DMS53 (cell line): ENCODE measurements at places on chromosomes 16 and 17.
A peak's percentile ranks its signal among the peaks of the same experiment; 100 is the strongest.

DNA sequence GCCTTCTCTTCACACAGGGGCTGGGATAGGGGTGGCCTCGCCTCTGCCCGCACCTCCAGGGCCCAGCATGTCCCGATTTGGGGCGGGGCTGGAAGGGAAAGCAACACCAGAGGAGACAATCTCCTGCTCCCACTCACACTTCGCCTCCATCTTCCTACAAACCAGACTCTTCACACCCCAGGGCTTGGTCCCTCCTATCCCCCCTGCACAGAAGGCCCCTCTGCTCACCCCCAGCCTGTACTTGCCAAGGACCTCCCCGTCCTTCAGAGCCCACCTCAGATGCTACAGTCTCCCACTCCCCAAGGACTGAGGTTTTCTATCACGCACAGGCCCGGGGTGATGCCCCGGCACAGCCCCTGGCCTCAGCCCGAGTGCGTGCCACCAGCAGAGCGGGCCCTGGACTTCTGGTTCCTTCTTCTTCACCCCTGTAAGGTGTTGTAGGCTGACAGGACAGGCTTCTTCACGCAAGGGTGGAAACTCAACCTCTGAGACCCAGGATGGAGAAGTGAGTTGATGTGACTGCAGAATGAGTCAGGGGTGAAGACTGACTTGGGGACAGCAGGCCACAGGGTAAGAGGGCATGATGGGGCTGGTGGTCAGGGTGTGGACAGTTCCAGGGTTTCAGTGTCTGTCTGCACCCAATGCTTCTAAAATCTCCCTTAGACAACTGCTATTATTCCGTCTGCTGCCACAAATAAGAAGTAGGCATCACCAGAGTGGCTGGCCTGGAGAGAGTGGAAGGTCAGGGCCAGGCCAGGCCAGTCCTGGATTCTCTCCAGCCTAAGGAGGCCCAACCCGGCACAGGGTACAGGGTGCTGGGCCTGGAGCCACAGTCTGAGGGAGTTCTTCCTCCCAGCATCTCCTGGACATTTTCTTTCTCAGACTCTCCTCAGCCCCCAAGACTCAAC lies 2.5 kb downstream of the ITGAE start:
- DNase-seq: no peak

DNA sequence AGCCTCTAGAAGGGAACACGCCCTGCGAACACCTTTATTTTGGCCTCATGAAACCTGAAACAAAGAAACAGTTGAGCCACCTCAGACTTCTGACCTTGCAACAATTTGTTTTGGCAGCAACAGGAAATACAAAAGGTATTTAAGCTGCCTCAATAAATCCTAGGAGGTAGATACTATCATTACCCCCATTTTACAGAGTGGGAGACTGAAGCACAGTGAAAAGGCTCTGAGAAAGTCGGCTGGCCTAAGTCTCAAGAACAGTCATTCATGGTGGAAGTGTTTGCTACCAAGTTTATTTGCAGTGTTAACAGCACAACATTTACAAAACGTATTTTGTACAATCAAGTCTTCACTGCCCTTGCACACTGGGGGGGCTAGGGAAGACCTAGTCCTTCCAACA lies 19.0 kb downstream of the RND2 start:
- DNase-seq: no peak

DNA sequence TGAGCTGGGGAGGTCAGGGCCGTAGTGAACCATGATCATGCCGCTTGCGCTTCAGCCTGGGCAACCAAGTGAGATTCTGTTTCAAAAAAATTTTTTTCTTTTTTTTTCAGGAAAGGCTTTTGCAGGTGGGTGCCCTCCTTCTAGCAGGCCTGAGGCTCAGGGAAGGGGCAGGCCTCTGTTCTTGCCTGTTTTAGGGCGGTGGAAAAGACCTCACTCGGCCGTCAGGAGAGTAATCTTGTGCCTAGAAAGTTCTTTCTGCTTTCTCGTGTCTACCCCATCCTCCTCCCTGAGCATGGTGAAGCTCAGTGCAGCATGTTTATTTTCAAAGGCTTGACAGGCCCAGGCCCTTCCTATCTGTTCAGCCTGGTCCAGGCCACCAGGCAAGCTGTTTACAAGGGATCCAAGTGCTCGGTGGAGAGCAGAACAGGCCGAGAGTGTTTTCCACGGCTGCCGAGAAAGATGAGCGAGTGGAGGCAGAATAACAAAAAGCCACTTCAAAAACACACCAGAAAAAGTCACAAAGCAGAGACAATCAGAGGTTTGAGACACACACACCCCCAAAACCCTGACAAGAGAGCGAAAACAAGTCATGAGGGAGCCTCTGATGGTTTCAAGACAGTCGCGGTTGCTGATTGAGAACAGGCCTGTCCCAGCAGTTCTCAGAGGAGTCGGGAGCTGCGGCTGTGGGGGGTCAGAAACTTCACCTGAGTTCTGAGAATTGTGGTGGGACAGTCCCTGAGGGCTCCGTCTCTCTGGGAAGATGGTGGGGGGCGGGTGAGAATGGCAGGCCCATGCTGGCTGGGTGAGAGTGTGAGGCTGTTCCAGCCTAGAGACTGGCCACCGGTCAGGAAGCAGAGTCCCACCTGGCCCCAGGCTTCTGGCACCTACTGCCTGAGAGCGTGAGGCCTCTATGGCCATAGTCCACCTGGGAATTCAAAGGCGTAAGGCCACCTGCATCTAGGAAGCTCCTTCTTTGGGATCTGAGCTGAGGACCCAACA lies 37.5 kb upstream of the CCR7 start:
- no peak for DNase-seq

GRCh38 chr16:19419698-19420075 lies 2.0 kb downstream of the TMC5 start:
- no peak for DNase-seq

DNA sequence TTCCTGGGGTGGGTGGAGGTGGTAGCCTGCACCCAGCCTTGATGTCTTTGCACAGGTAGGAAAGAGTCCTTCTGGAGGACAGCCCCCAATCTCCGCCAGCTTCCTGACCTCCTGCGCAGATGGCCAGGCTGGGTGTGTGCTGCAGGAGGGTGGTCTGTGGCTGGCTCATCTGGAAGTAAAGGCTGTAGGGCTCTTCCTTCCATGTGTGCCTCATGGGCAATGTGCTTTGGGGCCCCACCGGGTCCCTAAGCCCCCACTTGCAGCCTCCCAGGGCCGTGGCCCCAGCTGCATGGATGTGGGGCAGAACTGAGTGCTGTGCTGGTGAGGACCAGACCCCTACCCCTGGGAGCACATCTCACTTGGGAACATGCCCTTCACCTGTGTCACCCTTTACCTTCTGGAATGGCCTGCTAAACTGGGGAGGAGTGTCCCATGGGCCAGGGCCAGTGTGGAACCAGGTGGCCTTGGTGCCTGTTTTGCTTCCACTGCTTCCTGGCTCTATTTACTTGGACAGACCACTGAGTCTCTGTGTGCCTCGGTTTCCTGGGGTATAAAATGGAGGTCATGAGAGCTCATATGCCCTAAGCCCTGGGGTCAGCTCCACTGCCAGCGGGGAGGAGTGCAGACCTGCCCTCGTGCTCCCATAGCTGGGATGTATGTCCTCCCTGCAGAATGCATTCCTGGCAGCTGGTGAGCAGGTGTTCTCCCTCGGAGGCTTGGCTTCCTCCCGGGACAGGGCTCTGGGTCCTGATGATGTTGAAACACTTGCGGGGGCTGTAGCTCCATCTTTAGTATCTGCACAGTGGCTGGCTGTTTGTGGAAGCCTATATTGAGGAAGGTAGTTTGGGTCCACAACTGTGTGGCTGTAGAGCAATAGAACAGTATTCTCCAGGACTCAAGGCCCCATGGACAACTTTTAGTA lies 18.0 kb downstream of the MPRIP start:
- no peak for DNase-seq

GRCh38 chr16:2598723-2599122 lies 60.9 kb downstream of the PDPK1 start:
- no peak for DNase-seq

GRCh38 chr17:80424878-80425765 lies 10.2 kb downstream of the ENDOV start:
- DNase-seq: peak; percentile 27
